ENCODE measurements at places on chromosomes 5 and 9.

- DNase-seq: no peak
Observed at GRCh38 chr9:113215132-113215531, 5.9 kb downstream of the FKBP15 start.

DNA sequence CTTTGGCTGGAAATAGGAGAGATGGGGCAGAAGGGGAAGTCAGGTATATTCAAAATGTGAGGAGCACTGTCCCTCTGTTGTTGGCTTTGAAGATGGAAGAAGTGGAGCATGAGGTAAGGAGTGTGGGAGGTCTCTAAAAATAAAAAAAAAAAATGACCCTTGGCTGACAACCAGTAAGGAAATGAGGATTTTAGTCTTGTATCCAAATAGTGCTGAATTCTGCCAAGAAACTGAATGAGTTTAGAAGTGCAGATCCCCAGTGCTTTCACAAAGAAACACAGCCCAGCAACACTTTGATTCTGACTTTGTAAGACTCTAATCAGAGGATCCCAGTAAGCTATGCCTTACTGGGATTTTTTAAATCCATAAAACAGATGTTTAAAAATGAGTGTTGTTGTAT is 367.9 kb downstream of the CYLC2 start:
- no peak for DNase-seq

DNA sequence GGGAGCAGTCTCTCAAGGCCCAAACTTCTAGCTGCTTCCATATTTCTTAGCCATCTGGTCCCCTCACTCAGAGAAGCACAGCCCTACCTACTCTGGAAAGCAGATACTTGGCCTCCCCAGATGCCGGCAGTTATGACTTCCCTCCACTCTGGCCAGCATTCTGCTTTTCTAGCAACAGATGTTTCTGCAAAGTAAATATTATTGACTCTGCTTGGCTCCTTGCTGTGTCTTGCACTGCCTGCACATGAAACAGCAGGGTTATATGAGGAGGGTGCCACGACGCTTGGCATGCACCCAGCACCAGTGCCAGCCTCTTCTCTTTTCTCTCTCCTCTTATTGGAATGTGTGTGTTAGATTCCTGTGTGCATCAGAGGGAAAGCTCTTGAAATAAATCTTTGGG is 99.7 kb downstream of the ARHGAP26 start:
- no peak for DNase-seq

DNA sequence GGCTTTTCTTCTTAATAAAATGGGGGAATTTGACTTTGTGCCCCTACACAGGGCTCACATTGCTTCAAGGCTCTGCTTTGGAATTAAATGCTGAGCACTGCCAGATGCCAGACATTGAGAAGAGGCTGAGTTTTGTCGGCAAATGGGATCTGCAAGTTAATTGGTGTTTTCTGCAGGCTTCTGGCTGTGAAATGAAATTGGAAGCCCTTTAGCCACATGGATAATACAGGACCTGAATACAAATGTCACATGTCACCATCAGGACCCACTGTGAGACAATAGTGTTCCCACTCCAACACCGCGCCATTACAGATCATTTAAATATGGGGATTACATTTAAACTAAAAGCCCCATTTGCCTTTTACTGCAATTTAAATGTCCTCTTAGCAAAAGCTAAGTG is 164.4 kb downstream of the ZSWIM6 start:
- DNase-seq: no peak

- DNase-seq: no peak
Observed at GRCh38 chr9:125468646-125469045, 207.0 kb downstream of the GAPVD1 start.

DNA sequence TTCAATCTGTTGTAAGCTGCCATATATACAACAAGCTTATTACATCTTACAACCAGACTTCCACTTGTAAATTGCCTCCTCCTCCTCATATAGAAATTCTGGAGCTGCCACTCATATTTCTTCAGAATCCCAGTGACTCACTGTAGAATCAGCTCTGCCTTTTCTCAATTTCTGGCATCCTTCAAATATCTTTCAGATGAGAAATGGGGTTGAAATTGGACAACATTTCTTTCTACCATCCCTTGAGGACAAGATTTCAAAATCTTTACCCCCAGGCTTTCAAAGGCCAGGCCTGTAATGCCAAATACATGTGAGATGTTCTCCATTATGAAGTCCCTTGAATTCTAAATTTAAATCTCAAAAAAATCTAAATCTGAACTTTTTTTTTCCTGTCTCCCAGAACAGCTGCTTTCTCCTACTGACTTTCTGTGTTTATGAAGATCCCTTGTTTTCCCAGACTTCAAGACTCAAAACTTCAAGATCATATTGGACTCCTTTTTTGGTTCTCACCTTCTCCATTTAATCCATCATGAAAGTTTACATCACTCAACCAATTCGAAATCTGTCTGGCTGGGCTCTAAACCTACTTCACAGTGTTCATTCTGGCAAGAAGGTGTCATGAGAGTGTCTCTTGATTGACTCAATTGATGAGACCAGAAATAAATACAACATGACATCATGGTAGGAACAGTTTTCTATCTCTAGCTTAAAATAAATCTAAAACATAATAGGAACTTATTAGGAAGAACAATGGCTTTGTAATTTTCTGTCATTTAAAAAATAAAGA is 109.8 kb downstream of the HMHB1 start:
- DNase-seq: no peak

GRCh38 chr5:14935341-14935740 is 63.8 kb upstream of the ANKH start:
- DNase-seq: no peak

DNA sequence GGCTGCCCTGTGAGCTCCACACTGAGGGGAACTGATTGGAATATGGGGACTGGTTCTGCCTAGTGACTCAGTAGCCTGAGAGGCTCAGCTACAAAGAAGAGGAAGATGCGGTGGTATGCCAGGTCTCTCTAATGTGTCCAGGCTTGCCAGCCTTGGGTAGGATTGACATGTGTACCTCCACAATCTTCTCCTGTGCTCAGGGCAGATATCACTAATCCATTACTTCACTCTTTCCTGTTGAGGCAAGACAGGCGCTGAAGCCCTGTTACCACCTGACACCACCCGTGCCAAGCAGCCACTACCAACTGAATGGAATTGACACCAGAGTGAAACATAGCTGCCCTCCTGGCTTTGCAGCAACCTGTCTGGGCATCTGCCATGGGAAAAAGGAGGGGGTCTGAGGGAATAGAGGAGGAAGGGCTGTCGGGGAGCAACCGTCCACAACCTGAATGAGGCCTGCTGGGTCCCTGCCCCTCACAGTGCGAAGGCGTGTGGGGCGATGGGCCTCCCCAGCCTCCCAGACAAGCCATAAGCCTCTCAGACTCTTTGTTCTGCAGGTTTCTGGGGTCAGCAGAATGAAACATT is 114.7 kb upstream of the CXCL14 start:
- no peak for DNase-seq

DNA sequence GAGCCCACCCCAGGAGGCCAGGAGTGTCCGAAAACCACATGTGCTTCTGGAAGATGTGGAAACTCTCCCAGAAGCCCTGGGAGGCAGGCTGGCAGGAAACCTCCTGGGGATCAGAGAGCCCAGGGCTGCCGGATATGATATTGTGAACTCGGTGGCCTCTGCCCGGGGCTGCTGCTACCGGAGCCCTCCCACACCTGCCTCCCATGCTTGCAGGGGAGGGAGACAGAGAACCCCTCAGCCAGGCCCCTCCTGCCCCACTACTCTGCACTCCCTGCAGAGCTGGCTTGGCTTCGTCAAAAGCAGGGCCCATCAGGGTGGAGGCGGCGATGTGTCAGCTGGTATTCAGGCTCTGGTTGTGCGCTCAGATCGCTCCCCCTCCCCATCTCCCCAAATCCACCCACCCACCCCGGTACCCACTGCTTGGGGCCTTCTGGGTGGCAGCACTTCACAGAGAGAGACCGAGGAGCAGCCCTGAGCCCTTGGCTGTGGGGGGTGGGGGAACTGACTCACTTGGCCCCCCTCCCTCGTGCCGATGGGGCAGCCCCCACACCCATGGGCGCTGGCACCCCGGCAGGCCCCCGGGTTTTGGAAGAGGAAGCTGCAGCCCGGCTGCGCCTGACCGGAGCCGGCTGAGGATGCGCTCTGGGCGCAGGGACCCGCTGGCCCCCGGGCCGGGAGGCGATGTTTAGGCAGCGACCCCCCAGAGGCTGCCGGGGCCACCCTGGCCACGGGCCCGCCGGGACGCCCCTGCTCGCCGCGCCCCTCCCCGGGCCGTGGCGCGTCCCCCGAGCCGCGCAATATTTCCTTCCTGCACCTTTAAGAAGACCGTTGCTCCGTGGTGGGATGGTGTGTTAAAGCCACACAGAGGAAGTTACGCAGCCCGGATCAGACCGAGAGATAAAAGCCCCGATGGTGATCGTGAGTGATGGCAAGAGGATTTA is 786 bp upstream of the NTNG2 start:
- DNase-seq: peak; percentile 48

DNA sequence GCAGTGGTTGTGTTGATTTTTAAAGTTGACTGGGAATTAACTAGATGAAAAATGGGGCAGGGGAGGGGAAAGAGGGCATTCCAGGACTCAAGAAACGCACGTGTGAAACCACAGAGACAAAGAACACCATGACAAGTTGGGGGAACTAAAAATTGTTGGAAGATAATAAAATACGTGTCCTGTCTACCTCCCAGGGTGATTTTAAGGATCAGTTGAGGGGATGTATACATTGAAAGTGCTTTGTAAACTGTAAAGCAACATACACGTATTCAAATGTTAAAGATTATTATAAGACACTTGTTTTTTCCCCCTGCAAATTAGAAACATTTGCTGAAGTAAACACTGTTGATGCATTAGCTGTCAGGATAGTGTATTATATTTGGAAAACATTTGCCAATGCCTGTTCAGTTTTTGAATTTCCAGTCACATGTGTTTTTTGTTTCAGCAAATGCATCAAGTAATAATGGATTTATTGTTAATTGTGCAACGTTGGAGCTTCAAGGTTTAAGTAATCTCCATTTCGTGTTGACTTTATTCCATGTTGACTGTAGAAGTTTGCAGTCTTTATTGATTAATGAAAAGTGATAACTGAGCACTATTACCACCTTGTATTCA is 412.7 kb downstream of the ACTL7B start:
- no peak for DNase-seq

DNA sequence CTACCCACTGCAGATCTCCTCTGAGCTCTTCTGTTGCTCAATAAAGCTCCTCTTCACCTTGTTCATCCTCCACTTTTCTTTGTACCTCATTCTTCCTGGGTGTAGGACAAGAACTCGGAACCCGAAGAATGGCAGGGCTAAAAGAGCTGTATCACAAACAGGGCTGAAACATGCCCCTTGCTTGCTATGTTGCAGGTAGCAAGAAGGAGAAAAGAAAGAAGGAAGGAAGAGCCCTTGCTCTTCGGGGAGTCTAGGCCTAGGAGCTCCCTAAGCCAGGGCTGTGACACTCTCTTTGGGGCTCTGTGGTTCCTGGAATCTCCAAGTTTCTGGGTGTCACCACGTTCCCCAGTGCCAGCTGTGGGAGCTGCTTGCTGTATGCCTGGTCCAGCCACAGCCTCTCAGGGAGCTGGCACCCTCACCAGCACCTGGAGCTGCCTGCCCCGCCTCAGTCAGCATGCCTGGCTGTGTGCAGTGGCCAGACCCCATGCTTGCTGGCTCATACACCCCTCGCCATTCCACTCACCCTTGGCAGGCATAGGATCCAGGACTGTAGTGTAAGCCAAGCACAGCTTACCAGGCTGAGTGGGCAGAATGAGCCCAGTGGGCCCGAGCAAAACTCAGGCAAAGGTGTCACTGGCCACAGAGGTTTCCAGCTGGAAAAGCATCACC is 274.8 kb upstream of the ADRA1B start:
- DNase-seq: no peak

- DNase-seq: no peak
Observed at GRCh38 chr5:68409259-68409658, 193.7 kb downstream of the PIK3R1 start.

GRCh38 chr9:97480174-97480573 is 21.3 kb upstream of the TMOD1 start:
- DNase-seq: no peak

GRCh38 chr5:95261437-95262175 is 23.3 kb downstream of the MCTP1 start:
- no peak for DNase-seq

DNA sequence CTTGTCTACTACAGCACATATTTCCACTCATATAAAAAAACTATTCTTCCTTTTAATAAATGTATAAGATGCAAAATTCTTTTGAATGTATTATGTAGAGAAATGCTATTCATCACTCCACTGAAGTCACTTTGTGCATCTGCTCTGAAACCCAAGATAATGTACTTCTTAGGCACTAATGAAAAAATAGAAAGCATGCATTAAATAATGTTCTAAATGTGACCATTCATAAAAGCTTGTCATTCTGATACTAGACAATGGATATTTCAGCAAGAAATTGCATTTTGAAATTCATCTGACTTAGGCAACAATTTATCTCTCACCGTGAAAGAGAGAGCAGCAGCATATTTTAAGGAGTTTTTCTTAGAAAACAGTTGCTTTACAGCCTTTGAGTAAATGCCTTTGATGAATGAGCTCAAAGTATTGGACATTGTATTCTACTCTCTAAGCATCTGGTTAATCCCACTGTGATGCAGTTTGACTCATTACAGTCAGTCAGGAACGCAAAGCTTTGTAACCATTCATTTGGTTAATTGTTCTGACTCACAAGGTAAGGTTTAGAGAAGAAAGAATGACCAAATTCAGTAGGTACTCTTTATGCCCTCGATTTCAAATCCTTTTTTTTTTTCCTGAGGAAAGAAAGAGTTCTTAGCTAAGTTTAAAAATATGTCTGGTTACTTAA is 2233.8 kb upstream of the C9orf72 start:
- DNase-seq: no peak

DNA sequence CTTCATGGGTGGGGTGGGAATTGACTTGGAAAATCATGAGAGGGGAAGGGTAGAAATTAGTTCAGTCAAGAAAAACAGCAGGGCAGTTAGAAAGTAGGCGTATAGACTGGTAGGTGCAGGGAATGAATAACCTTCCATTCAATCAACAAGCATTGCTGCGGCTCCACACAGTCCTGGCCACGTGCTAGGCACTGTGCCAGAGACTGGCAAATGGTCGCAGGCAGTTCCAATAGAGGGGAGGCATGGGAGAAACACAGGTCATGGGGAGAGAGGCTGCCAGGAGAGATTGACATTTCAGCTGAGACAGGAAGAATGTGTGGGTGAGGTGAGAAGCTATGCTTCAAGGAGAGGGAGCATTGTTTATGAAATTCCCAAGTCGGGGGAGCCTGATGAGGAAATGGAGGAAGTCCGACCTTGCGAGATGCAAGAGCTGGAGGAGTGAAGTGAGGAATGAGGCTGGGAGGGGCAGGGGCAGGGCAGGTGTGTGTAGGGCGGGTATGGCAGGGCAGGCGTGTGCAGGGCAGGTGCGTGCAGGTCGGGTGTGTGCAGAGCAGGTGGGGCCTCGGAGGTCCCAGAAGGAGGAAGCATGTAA is 54.4 kb upstream of the PPARGC1B start:
- no peak for DNase-seq

- DNase-seq: no peak
Observed at GRCh38 chr9:20087481-20087880, 298.6 kb upstream of the SLC24A2 start.

- no peak for DNase-seq
Observed at GRCh38 chr5:148816782-148817181, 9.6 kb upstream of the ADRB2 start.

GRCh38 chr5:95672641-95673040 is 10.2 kb downstream of the SPATA9 start:
- DNase-seq: no peak

GRCh38 chr9:129145841-129146292 is 32.2 kb downstream of the IER5L start:
- no peak for DNase-seq

GRCh38 chr5:96434201-96434645 is 1.2 kb upstream of the PCSK1 start:
- no peak for DNase-seq
